ENCODE measurements at places on chromosomes 4 and X. TPM values are rescaled to one million over a fixed set of nuclear protein-coding genes. Genes with fewer than 3 reads are reported as not detected.

DNA sequence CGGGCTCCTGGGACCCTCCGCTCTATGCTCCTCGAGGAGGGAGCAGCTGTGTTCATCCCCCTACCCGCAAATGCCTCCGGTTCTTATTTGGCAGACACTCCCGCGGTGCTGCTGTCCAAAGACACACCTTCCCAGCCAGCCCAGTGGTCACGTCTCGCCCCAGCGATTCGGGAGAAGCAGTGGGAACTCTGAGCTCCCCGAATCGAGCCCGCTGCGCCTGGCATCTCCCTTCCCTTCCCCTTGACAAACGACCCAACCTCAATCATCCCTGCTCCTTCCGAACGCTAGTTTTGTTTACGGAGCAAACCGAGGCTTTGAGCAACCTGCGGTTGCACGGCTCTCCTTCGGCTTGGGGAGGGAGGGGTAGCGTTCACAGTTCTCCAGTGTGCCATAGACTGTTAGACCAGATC lies 317 bp upstream of the FRMPD4 start:
- peak; percentile 3 for DNase-seq

DNA sequence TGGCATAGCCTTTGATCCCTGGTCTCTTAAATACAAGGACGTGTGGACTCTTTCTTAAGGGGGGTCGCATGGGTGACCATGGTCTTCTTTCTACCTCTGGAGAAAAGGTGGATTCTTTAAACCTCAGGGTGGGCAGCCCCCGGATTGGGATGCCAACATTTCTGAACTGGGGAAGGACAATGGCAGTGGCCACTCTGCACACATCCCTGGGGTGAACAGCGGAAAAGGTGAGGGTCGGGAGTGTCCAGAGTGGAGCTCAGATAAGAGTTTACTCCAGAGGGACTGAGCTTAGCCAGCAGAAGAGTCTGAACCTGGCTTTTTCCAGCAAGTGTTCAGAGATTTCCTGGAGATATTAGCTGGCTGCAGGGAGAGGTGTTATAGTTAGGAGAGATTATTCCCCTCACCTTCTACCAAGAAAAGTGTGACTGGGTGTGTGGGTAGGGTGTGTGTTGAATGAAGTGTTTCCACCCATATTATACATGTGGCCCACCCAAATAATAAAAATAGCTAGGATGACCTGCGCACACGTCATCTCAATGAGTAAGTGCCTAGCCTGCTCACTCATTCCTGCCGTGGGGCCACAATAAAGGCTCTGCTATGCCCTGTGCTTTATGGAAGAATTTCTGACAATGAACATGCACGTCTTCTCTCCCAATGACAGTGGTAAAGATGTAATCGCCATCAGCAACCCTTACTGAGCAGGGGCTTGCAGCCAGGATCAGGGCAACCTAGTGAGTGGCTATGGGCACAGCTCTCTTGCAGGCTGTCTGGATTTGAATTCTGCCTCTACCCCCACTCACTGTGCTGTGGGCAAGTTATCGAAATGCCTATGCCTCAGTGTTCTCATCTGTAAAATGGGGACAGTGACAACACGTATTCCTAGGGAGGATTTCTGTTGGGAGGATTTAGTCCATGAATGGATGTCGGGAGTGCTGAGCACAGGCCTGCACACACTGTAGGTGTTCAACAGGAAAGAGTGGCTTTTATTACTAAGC lies 76.6 kb downstream of the SLC2A9 start:
- no peak for DNase-seq

DNA sequence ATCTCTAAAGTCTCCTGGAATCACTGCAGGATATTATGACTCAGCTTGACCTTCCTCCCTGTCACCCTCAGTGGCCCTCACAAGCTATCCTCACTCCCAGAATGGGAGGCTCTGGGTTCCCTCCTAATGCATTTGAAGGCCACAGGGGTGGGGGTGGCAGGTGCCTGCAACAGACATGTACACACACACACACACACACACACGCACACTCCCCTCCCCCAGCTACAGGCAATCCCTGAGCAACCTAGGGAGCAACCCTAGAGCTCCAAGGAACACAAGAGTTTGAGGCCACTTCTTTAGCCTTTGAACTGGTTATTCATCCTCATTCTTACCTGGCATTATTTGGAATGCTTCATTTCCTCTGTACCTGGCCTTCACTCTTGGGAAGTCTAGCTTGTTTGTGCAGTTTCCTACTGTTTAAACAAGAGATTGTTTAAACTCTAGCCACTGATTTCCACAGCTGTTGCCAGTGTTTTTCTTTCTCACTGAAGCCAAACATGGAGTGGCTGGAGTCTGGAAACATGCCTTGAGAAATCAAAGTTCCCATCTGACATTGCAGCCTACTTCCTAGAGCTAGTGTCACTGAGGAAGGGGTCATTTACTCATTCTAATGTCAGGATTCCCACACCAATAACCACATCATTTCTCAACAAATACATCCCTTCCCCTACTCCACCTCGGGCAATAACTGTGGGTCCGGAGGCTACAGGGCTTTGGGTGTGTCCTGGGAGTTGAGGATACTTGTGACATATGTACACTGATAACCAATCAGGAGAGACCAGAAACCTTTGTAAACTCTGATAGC lies 37.7 kb downstream of the MAOA start:
- DNase-seq, result no peak

GRCh38 chr4:87971866-87972265 lies 3.6 kb upstream of the SPP1 start:
- DNase-seq, result no peak

DNA sequence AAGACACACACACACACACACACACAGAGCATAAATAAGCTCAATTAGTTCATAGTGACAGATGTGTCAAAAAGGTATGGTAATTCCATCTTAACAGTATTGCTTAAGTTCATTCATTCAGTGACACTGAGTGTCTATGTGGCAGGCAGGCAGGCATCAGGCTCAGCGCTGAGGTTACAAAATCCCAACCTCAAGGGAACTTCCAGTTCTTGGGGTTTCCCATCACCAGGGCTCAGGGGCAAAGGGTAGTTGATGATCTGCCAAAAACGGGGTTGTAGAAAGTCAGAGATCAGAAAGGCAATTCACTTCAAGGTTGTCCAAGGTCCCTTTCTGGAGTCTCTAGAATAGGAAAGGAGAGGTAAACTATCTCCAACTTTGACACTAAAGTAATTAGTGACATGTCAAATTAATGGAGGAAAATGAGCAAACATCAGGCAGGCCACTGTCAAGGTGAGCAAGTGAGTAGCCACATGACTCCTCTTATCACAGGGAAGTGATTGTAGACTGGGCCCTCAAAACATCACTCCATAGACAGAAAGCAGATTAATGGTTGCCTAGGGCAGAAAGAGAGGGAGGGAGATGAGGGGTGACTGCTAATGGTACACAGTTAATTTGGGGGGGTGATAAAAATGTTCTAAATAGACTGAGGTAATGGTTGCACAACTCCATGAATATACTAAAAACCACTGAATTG lies 41.8 kb downstream of the GPC4 start:
- no peak for DNase-seq

DNA sequence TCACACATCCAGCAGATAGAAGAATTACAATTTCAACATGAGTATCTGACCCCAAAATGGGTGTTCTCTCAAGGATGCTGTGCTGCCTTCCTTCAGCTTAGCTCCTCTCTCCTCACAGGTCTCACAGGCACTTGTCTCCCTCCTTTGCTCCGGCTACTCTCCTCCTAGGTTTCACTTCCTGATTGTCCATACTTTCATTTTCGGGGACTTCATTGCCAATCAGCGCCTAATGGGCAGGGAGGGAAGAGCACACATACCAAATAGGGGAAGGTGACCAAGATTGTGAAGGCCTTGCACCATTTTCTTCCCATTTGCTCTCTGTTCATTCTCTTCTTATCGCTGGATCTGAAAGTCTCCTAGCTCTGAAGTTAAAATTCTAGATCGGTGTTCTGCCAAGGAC lies 125.4 kb upstream of the EOLA2 start:
- no peak for DNase-seq

- no peak for DNase-seq
These were observed 152.7 kb downstream of the RNF150 start for GRCh38 chr4:140980426-140981200.

Gene TMEM154
- 6.7 TPM for total RNA-seq

Measured in endothelial cell (in vitro differentiated cells).